GM04504 (cell line): ENCODE measurements at places on chromosomes 1 and 21.
A peak's percentile ranks its signal among the peaks of the same experiment; 100 is the strongest.

DNA sequence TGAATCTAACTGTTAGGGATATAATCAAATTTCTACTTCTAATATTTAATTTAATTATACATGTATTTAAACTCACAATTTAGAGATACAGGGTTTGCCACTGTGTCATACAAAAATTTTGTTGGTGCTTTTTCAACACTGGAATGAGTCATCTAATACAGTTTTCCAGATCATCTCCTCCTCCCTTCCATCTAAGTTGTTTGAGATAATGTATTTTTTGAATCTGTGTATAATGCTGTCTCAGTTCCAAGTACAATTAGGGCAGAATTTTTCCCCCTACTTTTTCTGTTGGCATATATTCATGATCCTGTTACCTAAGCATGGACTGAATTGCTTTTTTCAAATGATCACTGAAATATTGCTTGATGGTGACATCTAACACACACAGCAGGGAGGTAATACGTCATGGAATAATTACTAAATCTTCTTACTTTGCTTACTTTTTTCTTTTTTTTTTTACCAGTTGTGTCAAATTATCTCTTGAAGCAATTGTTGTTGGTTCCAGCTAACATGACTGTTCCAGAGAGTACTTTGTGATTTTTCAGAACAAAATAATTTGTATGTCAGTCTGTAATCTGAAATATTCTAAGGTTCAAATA lies 146.0 kb downstream of the MAGI3 start:
- no peak for DNase-seq

GRCh38 chr1:36236302-36236701 lies 12.1 kb downstream of the THRAP3 start:
- DNase-seq: no peak

- DNase-seq: no peak
Measured at GRCh38 chr1:61844006-61844405, 101.7 kb downstream of the PATJ start.

GRCh38 chr1:54812801-54813484 lies 11.8 kb upstream of the TTC22 start:
- DNase-seq: no peak

- no peak for DNase-seq
Measured at GRCh38 chr1:26791626-26792025, 3.9 kb downstream of the PIGV start.

- DNase-seq: no peak
Measured at GRCh38 chr1:159827549-159827948, 876 bp downstream of the SLAMF8 start.

DNA sequence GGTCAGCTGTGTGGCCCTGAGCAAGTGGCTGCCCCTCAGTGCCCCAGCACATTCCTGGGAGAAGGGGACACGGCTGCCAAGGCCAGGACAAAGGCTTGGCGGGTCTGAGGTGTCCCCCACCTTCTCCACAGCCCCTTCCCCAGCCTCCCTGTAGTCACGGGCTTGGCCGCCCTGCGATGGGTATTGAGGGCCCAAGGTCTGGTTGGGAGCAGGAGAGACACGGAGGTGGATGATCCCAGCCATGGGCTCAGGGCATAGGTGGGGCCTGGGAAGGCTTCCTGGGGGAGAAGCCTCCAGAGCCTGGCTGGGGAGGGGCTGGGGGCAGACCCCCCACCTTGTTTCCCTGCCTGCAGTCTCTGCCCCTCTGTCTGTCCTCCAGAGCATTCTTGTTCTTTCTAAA lies 27.0 kb downstream of the TTC39A start:
- DNase-seq: no peak

- DNase-seq: peak; percentile 9
Measured at GRCh38 chr1:248622570-248623001, 12.3 kb downstream of the OR2T11 start.

DNA sequence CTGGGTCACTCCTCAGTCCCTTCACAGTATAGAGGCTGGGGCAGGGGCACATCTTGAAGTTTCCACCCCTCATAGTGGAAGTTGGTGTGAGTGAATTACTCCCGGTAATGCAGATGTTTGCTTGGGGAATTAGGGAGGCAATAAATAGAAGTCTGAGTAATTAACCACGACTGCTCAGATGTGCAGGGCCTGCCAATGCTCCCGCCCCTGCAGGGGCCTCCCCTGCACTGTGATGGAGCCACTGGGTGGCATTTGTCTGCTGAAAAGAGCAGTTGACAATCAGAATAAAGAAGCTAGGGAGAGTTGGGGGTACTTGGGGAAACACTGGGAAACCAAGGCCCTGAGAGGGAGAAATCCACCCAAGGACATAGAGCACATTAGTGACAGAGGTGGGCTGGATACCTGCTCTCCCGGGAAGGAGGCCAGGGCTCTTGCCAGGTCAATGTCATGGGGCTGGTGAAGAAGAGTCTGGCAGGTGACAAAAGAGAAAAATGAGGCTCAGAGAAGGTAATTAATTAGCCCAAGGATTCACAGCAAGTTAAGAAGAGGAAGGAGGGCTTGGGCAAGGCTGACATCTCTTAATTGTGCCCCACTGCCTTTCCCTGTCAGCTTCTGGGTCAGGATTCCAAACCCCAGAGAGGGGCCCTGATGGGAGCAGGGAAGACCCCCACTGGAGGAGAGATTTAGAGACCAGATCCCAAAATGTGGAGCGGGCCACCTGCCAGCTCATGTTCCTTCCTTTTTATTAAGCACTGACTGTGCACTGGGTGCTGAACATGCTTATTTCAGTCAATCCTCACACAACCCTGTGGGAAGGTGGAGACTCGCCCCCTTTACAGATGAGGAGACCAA lies 436.2 kb downstream of the MATN1 start:
- DNase-seq: no peak

DNA sequence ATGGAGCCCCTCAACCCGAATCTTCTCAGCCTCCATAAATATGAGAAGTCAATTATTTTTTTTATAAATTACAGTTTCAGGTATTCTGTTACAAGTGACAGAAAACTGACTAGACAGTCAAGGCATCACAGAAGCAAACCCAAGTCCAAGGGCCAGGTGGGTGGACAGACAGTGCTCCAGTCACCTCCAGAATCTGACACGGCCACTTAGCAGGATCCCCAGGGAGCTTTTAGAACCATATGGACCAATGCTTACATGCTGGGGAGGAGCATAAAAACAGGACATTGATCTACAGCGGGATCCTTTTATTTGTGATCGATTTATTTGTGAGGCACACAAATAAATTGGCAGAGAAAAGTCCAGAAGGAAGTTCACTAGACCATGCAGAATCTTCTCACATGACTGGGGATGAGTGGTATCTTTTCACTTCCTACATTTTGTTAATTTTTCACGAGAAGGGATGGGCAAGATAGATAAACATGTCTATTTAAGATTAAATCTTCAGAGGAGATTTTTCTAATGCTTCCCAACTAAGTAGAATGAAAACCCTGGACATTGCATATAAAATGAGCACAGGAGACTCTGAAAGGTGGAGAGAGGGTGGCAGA lies 15.0 kb downstream of the ZNF496 start:
- DNase-seq: no peak

GRCh38 chr1:4621646-4622045 lies 32.8 kb upstream of the AJAP1 start:
- no peak for DNase-seq

DNA sequence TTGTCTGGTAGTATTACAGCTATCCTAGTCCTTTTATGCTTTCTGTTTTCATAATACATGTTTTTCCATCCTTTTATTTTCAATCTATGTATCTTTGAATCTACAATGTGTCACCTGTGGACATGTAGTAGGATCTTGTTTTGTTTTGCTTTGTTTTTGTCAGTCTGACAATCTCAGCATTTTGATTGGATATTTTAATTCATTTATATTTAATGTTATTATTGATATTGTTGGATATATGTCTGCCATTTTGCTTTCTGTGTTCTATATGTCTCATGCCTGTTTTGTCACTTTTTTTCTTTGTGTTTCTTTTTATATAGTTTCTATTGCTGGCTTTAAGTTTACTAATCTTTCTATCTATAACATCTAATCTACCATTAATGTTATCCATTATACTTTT lies 11.5 kb upstream of the PRSS38 start:
- DNase-seq: no peak

DNA sequence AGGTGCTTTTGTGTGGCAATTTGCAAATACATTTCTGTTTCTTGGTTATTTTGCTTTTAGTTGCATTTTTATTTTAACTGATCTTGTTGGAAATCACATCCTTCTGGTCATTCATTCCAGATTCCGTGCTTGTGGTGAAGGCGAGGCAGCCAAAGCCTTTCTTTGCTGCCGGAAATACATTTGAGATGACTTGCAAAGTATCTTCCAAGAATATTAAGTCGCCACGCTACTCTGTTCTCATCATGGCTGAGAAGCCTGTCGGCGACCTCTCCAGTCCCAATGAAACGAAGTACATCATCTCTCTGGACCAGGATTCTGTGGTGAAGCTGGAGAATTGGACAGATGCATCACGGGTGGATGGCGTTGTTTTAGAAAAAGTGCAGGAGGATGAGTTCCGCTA lies 34.8 kb upstream of the CD101 start:
- peak; percentile 54 for DNase-seq

GRCh38 chr1:150249936-150250335 lies 7.6 kb upstream of the CA14 start:
- DNase-seq: no peak

DNA sequence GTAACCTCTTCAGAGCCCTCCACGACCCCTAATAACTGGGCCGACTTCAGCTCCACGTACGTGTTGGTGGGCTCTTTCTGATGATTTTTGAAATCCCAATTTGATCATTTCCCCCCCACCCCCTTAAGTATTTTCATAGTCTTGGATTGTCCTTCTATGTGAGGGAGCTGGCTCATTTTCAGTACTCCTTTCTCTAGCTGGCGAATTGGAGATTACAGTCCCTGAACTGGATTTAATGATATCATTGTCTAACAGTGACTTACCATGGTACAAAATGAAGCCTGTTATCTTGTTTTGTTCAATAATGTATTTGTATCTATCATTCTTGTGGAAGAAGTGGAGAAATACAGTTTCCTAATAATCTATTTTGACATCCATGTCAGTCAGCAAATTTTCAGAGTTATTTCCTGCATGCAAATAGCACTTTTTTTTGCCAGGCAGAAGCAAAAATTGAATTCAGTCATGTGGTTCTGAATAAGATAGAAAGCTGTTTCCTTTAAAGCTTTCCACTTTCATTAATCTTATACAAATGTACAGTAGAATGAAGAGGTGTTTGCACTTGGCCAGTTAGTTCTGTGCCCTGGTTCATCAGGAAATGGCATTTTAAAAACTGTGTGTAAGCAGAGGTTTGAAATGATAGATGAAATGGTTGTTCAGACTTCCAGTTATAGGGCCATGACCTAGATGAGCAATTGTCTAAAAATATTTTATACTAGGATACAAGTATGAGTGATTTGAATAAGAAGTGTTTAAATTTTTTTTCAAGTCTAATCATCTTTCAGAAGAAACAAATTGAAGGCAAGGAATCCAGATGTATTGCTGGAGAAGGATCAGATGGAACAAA lies 104.2 kb downstream of the ATP5PO start:
- DNase-seq: no peak

- DNase-seq: no peak
Measured at GRCh38 chr1:203131548-203132200, 4.1 kb downstream of the ADORA1 start.

- peak; percentile 100 for DNase-seq
Measured at GRCh38 chr1:156767101-156767878, at the start of gene PRCC. TSS of gene PRCC (plus strand) at chr1:156767535. CDS start at chr1:156767772, 237 bp downstream.

GRCh38 chr1:244325056-244325758 lies 126.5 kb downstream of the ADSS2 start:
- DNase-seq: no peak

GRCh38 chr1:180586671-180587155 lies 27.9 kb downstream of the OVAAL start:
- DNase-seq: peak; percentile 43

- DNase-seq: no peak
Measured at GRCh38 chr1:9181990-9182783, 52.4 kb upstream of the H6PD start.

DNA sequence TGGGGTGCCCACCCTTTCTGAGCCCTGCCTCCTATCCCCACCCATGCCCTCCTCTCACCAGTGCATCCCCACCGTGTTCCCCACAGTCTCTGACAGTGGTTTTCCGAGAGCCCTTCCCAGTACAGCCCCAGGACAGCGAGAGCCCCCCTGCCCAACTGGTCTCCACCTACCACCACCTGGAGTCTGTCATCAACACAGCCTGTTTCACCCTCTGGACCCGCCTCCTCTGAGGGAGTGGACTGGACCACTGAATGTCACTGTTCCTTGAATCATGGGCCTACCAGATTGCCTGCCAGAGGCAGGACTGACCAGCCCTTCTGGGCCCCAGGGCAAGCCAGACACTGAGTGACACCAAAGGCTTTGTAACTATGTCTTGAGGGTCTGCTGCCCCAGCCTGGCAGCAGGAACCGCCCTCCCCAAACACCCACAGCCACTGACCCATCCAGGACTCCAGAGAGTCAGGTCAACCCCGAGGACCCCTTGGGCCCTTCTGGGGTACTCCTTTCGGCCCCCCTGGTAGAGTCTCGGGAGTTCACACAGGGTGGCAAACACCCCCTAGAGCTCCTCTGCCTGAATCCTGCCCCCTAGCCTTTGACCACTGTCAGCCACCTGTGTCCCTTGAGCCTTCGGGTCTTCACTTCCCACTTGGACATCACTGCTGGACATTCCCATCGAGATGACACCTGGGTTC lies 3.3 kb downstream of the HYI start:
- DNase-seq: no peak

DNA sequence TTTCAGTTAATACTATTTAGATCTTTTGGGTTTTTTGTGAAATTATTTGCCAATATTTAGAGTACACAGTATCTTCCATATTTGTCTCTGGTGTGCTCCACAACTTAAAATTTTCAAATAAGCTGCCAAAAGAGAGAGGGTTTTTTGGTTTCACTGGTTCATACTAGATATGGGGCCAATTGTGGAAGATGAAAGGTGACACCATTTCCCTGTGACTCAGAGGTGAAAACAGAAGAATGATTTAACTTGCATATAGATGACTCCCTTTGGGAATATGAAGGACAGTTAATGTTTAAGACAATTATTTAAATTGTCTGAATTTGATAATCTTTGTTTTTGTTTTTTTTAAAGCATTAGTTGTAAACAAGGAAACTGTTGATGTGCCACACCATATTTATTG lies 37.5 kb downstream of the IVNS1ABP start:
- DNase-seq: no peak

- DNase-seq: no peak
Measured at GRCh38 chr1:39892601-39893595, 8.8 kb downstream of the MYCL start.

- no peak for DNase-seq
Measured at GRCh38 chr1:70210820-70211219, 5.4 kb upstream of the LRRC40 start.
